ENCODE measurements at places on chromosomes 3 and 15. TPM values are rescaled to one million over a fixed set of nuclear protein-coding genes. Genes with fewer than 3 reads are reported as not detected.

Gene HRG
- not detected for total RNA-seq

Gene LTK
- not detected for total RNA-seq

Gene TLR9
- total RNA-seq = not detected

Gene KY
- not detected for total RNA-seq

Gene GPR27
- 0.31 TPM for total RNA-seq

Gene GHRL
- not detected for total RNA-seq

Gene ZNF385D
- total RNA-seq = under 0.01 TPM

Gene ISLR
- total RNA-seq = 3.4 TPM

- no peak for DNase-seq
Measured at GRCh38 chr3:184242297-184242685, 6.5 kb downstream of the ALG3 start.

- no peak for DNase-seq
Measured at GRCh38 chr15:39511916-39512260, 69.0 kb upstream of the THBS1 start.

GRCh38 chr3:48215876-48216275, 7.4 kb upstream of the CAMP start:
- DNase-seq = no peak

DNA sequence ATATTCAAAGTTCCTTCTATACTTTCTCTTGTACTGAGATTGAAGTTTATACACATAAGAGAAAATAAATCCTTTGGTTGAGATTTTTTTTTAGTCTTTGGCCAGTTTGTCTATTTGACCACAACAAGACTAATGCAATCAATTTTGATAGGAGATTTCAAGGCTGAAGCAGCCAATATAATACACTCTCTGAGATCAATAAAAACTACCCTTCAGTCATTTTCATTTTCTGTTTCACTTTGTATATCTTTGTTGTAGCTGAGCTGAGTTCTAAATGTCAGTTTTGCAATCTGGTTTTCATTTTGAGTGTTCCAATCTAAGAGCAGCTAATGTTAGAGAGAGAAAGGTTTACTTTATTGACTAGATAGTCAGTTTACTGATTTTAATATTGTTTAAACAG, 623.8 kb upstream of the ROBO1 start:
- no peak for DNase-seq

GRCh38 chr15:76625267-76625666, 279.9 kb downstream of the SCAPER start:
- DNase-seq = no peak

GRCh38 chr3:12185172-12185710, 26.5 kb upstream of the TIMP4 start:
- DNase-seq = no peak

GRCh38 chr15:64749167-64749566, 26.2 kb downstream of the RBPMS2 start:
- no peak for DNase-seq

- no peak for DNase-seq
Measured at GRCh38 chr3:132283916-132284405, 33.2 kb upstream of the ACP3 start.

GRCh38 chr15:51128701-51129100, 34.0 kb upstream of the TNFAIP8L3 start:
- no peak for DNase-seq

DNA sequence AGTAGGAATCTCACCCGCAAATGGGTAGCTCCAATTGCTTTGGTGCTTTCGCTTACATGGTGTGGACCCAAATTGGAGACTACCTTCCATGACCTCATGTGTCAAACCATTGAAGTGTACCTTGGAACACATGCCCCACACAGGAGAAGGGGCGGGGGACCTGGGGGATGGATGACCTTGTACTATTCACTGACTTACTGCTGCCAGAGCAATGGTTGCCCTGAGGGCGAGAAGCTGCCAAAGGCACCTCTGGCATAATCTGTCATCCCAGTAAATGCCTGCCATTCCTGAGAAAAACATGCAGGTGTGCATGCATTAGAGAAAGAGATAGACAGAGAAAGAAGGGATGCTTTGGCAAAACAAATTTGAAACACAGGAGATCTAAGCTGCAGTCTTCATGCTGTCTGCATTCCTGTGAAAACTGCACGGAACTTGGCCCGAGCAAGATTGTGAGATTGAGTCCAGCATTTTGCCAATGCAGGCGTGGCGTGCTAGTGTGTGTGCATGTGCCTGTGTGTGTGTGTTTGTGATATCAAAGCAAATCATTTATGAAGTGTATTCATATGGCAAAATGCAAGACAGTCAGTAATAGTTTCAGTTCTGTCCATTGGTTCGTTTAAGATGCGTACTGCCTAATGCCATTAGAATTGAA, 219.5 kb upstream of the MDFIC2 start:
- no peak for DNase-seq

GRCh38 chr3:102016417-102016816, 167.1 kb downstream of the NFKBIZ start:
- no peak for DNase-seq

GRCh38 chr3:158916111-158916510, 114.3 kb downstream of the MFSD1 start:
- DNase-seq = no peak

- no peak for DNase-seq
Measured at GRCh38 chr15:93111451-93111850, 22.4 kb upstream of the RGMA start.

GRCh38 chr3:20511863-20512505, 326.0 kb upstream of the SGO1 start:
- DNase-seq = peak; percentile 84

- DNase-seq = no peak
Measured at GRCh38 chr15:70362886-70363285, 265.2 kb upstream of the TLE3 start.

- peak; percentile 54 for DNase-seq
Measured at GRCh38 chr3:33074217-33075067, 22.5 kb downstream of the GLB1 start.
